ENCODE measurements at places on chromosomes 16 and 17. TPM values are rescaled to one million over a fixed set of nuclear protein-coding genes. Genes with fewer than 3 reads are reported as not detected.

GPRC5B gene
- 109 TPM for total RNA-seq

NAGS gene
- total RNA-seq = 1.8 TPM

CRYBA1 gene
- total RNA-seq = not detected

SALL1 gene
- total RNA-seq = 1.5 TPM

RASL10B gene
- total RNA-seq = 1.5 TPM

CAVIN1 gene
- 765 TPM for total RNA-seq

TBC1D3G gene
- total RNA-seq = not detected

USP43 gene
- total RNA-seq = 0.35 TPM

SPDYE4 gene
- not detected for total RNA-seq

NPIPB6 gene
- not detected for total RNA-seq

CACNA1G gene
- total RNA-seq = not detected

MEIOB gene
- total RNA-seq = 0.10 TPM

ST6GALNAC1 gene
- total RNA-seq = not detected

AIPL1 gene
- not detected for total RNA-seq

SRL gene
- total RNA-seq = 0.10 TPM

BCL6B gene
- total RNA-seq = 180 TPM

PRR35 gene
- total RNA-seq = not detected

ABAT gene
- total RNA-seq = 2.4 TPM

CCDC47 gene
- 70.1 TPM for total RNA-seq

APOBR gene
- not detected for total RNA-seq
